Vagina (tissue), 2 donors: ENCODE measurements at places on chromosomes 7 and 10.
A peak's percentile ranks its signal among the peaks of the same experiment; 100 is the strongest.

- DNase-seq: no peak
Observed at GRCh38 chr7:29340696-29341095, 146.1 kb downstream of the CHN2 start.

DNA sequence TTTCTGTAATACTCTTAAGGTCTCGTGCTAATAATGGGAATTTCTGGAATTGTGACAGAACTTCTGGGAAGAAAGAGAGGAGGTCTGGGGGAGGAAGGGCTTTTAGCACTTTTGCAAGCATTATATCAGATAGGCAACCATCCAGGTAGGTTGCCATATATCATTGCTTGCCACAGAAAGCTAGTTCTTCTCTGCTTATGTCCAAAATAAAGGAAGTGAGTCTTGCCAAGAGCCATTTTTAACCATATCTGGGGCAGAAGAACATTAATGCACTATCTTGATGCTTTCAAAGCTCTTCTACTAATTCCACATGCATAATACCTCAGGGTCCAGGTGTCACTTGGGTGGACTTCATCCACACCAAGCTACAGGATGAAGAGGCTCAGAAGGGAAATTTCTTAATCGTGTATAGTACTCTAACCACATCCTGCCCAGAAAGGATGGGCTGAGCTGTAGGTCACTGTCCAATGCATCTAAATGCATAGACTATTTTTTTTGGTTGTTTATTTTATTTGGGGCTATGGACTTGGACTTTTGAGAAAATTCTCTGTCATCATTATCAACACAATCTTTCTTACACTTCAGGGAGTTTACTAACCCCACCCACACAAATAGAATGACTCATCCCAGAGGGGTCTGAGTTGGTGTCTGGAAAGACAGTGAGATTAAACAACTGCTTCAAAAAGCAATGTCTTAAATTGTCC lies 68.9 kb upstream of the ADO start:
- no peak for DNase-seq

GRCh38 chr7:15648461-15648961 lies 38.0 kb downstream of the MEOX2 start:
- DNase-seq: no peak

- no peak for DNase-seq
Observed at GRCh38 chr10:17473228-17473950, 19.0 kb upstream of the ST8SIA6 start.

DNA sequence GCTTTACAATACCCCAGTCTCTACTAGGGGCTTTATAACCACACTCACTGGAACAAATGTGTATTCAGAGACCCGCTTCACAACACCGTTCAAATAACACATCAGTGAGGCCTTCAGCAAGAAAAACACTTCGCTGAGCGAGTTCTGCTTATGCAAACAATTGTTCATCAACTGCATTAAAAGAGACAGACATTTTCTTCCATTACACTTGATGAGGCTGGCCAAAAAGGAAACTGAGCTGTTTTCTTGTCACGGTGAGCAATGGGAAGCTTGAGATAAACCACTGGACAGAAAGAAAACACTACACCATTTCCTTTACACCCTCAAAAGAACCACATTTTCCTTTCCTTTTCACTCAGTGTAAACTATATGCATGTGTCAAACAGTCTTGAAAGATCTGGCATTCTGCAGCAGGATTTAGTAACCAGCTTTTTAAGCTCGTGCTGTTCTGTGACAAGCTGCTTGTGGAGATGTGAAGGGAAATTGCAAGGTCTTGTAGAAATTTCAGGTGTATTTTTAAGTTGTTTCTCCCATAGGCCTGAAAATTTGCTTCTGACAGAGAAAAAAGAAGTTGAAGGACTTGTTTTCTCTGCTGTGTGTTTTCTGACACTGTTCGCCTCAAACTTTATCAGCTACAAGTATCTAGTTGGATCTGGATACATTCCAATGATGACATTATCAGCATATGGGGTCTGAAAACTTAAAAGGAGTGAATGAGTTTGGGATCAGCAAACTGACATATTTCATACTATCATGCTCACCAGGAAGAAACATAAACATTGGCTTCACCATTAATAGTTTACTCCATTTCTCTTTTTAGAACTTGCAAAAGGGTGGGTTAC lies 693.1 kb downstream of the PARD3 start:
- no peak for DNase-seq

- no peak for DNase-seq
Observed at GRCh38 chr7:101134399-101134980, 7.6 kb downstream of the SERPINE1 start.

DNA sequence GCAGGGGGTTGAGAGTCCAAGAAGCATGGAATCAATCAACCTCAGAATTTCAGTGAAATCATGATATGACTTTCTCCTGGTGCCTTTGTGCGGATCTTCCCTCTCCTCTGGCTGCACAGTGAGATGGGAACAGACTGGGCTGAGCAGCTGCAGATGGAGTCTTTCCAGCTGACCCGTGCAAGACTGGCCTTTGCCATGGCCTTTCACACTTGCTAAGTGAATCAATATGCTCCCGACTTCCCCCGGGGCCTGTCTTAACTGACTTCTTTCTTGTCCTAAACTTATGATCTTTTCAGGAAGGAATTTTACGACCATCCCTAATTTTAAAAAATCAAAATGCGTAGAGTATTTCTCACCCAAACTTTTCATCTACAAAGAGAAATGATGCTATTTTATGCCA lies 469.9 kb downstream of the GALNT17 start:
- DNase-seq: no peak

DNA sequence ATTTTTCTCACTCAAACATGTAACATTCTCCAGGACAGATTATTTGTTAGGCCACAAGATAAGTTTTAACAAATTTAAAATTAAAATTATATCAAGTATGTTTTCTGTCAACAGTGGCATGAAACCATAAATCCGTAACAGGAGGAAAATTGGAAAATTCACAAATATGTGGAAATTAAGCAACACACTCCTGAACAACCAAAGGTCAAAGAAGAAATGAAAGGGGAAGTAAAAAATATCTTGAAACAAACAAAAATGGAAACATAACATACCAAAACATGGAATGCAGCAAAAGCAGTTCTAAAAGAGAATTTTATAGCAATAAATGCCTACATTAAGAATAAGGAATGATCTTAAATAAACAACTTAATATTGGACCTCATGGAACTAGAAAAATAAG lies 147.3 kb downstream of the ZEB1 start:
- no peak for DNase-seq

- DNase-seq: no peak
Observed at GRCh38 chr7:25068502-25069213, 56.4 kb downstream of the CYCS start.

DNA sequence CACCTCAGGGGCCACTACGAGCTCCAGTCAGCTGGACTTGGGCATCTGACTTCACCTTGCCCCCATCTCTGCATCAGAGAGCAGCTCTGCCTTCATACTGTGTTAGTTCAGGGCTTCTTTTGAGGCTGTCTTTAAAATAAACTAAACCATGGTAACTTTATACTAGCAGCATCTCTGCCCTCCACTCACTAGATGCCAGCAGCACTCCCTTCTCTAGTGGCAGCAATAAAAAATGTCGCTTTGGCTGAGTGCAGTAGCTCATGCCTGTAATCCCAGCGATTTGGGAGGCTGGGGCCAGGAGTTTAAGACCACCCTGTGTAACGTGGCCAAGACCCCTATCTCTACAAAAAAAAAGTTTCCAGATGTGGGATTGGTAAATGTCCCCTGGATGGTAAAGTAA lies 584.4 kb downstream of the INHBA start:
- no peak for DNase-seq

DNA sequence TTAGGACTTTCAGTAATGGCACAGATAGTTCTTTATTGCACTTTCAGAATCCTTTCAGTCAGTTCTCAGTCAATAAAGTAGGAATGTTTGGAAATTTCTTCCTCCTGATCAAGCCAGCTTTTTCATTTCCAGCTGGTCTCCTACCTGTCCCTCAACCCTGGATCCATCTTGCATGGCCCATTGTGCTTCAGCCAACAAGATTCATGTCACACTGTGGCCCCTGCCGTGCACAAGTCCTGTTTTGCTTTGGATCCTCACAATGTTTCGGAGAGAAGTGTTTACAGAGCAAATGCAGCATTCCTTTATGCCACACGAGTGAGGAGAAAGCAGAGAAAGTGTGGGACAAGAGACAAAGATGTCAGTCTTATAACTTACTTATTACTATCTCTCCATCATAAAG lies 1694.7 kb upstream of the LRRTM3 start:
- no peak for DNase-seq

DNA sequence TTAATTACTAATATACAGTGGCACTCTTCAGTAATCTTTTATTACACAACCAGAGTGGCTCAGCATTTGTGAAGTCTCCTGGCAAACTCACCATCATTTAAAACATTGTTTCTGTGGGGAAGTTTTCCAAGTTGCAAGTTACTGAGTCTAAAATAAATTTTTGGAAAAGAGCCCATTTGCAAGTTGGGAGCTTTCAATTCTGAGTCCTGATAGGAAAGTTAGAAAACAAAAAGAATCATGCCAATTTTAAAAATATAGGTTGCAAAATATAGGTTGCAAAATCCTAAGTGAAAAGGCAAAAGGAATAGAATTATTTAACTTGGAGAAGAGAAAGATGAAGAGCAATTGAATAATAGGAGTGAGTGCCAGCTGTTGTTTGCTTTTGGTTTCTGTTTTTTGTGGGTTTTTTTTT lies 378.8 kb upstream of the C7orf33 start:
- no peak for DNase-seq

GRCh38 chr10:58691528-58691927 lies 178.9 kb downstream of the BICC1 start:
- no peak for DNase-seq

DNA sequence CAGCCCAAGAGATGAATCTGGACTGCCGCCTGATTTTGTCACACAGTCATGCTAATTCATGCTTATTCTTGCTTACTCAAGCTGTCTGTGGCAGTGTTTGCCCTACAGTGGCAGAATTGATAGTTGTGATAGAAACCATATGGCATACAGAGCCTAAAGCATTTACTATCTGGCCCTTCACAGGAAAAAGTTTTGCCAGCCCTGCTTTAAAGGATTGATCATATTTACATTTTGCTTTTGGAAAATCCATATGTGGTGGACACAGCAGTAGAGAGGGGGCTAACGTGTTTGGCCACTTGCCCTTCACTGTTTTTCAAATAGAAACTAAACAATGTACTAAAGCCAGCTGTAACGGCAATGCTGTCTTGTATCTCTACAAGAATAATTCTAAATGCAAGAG lies 974.0 kb upstream of the GHITM start:
- no peak for DNase-seq

DNA sequence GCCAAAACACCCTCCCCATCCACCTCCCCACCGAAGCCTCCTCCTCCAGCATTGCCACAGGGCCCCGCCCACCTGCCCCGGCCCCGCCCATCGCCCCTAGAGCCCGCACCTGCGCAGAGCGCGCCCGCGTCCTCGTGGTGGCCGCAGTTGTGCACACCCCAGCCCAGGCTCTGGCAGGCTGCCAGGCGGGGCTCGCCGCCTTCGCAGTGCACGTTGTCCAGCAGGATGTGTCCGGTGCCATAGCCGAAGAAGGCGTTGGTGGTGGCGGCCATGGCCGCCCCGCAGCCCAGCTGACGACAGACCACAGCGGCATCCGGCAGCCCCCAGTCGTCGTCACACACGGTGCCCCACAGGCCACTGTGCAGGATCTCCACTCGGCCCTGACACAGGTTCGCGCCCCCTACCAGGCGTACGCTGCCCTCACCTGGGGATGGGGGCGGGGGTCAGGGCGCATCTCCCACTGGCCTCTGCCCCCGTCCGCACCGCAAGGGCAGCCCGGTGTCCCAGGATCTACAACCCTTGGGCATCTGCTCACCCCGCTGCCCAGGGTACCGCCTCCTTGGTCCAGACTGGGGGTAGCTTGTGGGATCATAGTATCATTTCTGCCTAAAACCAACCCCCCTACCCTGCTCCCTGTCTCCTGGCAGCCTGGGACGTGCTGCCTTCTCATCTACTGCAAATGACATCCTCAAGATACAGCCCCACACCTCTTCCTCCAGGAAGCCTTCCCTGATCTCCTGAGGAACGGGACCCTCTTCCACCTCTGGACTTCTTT lies 11.9 kb downstream of the SSC4D start:
- no peak for DNase-seq

GRCh38 chr10:72930276-72930675 lies 24.3 kb downstream of the PLA2G12B start:
- DNase-seq: no peak

DNA sequence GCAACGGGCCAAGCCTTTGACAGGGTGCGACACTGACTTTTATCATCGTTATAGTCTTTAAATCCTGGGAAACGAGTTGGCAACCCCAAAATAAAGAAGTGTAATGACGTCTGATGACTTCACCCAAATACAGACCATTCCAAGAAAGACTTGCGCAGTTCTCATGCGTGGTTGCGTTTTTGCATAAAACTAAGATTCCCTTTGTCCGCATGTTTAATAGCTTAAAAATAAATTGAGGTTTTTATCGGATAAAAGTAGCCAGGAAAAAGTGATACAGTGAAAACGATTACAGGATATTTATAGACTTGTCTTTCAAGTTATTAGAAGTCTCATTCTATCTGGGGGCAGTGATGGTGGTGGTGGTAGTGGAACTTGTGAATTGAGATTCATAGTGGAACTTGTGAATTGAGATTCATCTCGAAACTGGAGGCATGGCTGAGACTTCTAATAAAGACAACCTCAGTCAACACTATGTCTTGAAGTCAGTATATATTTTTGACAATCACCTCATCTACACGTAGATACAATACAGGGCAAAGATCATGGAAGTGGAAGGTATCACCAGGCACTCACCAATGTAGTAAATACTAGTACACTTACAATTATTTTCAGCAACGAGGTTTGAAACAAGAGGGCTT lies 1.2 kb upstream of the NAMPT start:
- no peak for DNase-seq

- peak; percentile 20 for DNase-seq
Observed at GRCh38 chr10:104072786-104073185, 12.9 kb downstream of the COL17A1 start.

DNA sequence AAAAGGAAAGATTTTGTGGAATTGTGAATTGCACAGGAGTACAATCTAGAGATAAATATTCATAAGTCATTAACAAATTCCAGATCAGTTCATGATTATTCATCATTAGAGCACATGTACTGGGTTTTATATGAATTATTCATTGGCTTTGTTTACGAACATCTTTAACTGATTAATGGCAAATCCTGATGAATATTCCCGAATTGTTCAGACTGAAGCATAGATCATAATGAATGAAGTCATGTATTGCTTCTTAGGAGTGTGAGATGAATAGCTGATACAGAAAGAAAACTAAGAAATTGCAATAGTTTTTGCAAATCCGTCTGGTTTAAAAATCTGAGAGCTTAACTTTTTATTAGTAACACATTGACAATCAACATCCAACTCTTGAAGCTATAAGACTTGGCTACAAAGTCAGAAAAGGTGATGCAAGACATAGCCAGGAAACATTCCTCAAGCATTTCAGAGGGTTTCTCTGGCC lies 183.6 kb upstream of the DGKB start:
- no peak for DNase-seq
